ENCODE measurements at places on chromosomes 13 and 19. TPM values are rescaled to one million over a fixed set of nuclear protein-coding genes. Genes with fewer than 3 reads are reported as not detected.

DNA sequence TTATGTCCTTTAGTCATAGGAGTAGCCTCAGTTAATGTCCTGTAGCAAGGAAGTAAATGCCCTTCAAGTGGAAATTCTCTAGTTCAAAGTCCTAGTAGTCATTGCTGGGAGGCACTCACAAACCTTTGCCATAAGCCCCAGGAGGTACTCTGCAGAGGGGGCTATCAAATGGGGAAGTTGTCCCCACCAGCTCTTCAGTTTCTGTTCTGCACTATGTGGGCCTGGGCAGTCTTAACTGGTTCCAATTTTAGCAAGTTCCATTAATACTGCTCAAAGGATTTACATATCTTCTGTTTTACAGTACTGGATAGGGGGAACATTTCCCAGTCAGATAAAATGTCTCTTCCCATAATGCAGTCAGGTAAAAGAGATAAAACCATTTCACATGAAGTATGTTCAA is 101.3 kb downstream of the B3GLCT start:
- no peak for DNase-seq

GRCh38 chr13:65787082-65787481 is 1443.1 kb downstream of the PCDH9 start:
- DNase-seq, result no peak

GRCh38 chr19:39828654-39829032 is 5.3 kb downstream of the DYRK1B start:
- no peak for DNase-seq

DNA sequence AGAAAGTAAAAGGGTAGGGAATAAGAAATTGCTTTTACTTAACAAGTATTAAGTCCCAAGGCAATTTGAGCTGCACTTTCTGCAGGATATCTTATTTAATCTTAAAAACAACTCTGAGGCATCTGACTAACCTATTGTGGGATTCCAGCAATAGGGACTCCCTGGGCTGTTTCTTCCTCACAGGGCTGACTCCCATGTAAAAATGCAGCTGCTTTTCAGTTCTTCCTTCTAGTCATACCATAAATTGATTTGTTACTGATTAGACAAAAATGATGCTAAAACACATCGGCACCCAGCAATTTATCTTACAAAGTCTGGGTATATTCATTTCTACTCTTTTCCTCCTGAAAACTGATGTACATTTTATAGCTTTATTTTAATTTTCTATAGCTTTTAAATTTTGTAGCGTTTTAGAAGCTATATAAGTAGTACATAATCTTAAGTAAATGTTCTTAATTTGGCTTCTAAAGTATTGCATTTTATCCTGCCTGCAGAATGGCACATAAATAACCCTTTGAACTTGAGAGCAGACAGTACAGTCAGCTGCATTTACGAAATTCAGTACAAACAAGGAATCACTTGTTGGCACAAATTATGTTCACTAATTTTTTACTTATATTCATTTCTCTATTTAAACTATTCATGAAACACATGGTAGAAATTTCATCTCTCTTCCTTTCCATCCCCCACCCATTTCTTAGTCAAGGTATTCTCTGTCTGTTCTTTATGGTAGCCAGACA is 102.4 kb upstream of the FRY start:
- DNase-seq, result no peak

DNA sequence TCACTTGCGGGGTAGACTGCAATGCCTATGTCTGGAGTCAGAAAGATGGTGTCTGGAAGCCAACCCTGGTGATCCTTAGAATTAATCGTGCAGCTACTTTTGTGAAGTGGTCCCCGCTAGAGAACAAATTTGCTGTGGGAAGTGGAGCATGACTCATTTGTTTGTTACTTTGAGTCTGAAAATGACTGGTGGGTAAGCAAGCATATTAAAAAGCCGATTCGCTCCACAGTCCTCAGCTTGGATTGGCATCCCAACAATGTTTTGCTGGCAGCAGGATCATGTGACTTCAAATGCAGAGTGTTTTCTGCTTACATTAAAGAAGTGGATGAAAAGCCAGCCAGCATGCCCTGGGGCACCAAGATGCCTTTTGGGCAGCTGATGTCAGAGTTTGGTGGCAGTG is 9.5 kb upstream of the ERVV-1 start:
- DNase-seq, result no peak

GRCh38 chr13:40254394-40254793 is 412.0 kb downstream of the FOXO1 start:
- no peak for DNase-seq

DNA sequence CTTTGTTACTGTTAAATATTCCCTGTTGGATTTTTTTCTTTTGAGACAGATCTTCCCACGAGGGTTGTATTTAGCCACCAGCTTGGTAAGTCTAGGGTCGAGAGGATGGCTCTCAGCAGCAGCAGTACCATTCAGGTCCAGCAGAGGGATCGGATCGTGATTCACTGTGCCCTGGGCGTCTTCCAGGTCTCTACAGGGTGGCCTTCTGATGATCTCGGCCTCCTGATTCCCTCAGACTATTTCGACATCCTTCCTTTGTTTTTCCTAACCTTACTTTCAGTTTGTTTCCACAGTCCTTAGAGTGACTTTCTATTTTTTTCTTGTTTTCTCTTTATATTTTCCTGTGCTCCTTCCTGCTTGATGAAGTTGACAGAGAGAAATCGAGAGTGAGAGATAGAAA is 1436.9 kb downstream of the UQCRFS1 start:
- DNase-seq, result peak; percentile 20

GRCh38 chr13:20305587-20305986 is 73.5 kb upstream of the GJB6 start:
- no peak for DNase-seq

GRCh38 chr13:73970421-73971055 is 163.7 kb downstream of the KLF12 start:
- no peak for DNase-seq

DNA sequence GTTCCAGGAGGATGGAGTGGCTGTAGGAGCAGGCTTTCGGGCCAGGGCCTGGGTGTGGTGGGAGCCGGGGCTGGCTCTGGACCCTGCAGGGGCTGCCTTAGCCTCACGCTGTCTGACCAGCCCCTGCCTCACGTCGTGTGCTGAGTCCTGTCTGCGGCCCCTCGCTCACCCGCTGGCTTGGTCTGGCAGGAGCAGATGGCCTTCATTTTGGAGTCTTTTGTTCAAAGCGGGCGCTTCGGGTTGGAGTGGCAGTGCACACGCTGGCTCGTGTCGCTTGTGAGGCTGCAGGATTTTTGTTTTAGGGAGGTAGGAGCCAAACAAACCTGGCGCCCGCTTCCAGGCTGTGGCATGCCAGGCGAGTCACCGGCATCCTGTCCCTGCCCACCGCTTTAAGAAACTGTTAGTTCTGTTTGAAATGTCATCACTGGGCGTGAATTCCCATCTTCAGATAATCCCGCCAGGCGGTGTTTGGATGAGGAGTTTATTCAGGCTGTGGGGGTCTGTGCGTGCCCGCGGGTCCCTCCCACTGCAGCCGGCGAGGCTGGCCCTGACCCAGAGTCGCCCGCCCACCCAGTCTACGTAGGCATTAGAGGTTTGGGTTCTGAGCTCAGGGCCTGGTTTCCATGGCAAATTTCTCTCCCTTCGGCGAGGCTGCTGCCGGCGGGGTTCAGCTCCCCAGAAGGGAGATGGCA is 89.8 kb downstream of the KDM4B start:
- no peak for DNase-seq

- peak; percentile 49 for DNase-seq
These were observed 8.7 kb upstream of the SMG9 start for GRCh38 chr19:43763473-43763939.

DNA sequence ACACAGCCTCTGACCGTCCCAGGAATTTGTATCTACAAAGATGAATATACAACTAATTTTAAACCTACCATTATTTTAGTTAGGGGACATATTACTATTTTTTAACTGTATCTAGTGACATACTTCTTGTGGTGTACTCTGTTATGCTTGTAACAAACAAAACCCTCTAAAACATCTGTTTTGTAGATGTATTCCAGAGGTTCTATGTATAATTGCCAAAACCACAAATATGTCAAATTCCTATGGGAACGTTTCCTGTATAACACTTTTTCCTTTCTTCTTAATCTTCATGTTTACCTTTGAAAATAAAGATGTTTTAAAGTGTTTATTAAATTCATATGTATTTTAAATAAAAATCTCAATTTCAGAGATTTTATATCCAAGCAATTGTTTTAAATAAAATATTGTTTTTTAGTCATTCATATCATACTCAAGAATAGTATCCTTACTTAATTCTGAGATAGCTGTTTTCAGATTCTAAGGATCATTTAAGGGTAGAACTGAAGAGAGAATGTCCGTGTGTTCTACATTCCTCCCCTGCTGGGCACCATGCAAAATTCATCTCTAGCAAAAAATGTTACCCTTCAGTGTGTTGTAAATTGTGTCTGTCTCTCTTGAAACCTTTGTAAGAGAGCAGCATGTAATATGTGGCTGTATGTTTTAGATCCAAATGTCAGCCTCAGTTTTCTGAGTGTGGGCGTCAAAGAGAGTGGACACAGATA is 1327.7 kb downstream of the EFNB2 start:
- no peak for DNase-seq

GRCh38 chr13:59413126-59413525 is 750.6 kb downstream of the DIAPH3 start:
- no peak for DNase-seq

GRCh38 chr19:12791345-12792050 is at the start of gene JUNB:
JUNB (plus strand) TSS chr19:12791486; CDS start chr19:12791772, 286 bp downstream.
- peak; percentile 95 for DNase-seq

DNA sequence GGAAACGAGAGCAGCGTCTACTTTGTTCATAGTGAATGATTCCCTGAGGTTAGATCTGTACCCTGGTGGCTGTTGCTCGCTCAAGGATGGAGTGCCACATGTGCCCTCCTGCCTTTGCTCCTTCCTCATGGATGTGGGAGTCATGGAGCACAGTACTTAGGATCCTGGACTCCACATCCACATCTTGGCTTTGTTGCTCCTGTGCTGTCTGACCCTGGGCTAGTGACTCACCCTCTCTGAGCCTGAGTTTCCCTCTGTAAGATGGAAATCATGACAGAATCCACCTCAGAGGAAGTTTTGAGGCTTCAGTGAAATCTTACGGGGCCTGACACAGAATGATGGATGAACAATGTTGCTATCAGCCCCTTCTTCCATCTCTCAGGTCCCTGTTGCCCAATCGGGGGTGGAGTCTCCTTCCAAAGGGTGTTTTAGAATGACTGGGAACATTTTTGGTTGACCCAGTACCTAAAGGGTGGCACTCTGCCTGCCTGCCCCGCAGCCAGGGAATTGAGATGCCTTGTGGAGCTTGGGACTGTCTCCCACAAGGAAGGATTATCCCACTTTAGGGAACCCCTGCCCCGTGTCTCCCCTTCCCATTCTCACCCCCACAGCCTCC is 9.8 kb upstream of the TIMM50 start:
- no peak for DNase-seq

GRCh38 chr13:51793570-51794271 is 10.2 kb downstream of the DHRS12 start:
- peak; percentile 67 for DNase-seq

DNA sequence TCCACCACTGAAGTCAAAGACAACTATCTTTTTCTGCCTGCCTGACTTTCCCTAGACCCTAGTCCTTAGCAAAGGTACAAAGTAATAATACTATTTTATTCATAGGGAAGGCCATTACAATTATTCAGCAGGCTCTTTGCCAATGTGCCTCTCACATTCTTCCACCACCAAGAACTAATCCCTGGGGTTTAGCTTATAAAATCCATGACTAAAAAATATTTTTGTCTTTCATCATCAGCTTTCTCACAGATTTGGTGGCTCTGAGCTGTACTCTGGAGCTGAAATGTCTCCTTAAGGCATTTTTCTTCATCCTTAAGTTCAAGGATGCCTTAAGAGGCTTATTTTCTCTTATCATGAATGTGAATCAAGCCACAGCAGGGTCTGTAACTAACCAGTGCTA is 96.1 kb downstream of the OXGR1 start:
- no peak for DNase-seq

- no peak for DNase-seq
These were observed 263.1 kb downstream of the FGF14 start for GRCh38 chr13:102138635-102139190.

GRCh38 chr13:80151016-80151415 is 189.9 kb downstream of the SPRY2 start:
- DNase-seq, result no peak

GRCh38 chr19:3396881-3397265 is 30.5 kb downstream of the NFIC start:
- no peak for DNase-seq

DNA sequence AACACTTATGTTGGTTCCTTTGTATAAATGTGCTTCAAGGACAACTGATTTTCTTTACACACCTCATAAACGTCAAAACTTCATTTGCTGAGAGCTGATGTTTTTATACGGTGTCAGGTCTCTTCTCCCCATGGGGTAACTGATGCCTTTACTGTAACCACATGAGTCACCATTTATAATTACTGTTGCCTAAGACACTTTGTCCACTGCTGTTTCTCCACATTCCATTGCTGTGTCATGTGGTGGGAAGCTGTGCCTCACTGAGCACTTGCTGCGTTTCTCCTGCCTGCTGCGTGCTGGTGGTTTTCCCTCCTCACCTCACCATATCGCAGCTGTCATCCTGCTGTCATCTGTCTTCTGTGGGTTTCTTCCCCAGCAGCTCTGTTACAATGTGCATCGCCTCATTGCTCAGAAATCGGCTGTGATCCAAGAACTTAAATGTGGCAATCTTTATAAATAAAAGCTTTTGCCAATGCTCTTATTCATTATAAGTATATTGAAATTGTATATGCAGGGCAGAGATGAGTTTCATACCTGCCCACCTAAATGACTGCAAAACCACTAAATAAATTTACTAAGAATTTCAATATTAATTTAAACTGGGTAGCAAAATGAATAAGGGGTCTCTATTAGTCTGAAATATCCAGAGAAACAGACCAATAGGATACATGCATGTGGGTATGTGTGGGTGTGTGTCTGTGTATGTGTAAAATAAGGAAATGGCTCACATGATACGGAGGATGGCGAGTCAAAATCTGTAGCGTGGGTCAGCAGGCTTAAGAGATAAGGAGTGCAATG is 547.0 kb upstream of the SLITRK5 start:
- no peak for DNase-seq

GRCh38 chr13:42597505-42597904 is 23.6 kb downstream of the TNFSF11 start:
- no peak for DNase-seq

- no peak for DNase-seq
These were observed 39.7 kb downstream of the PPP2R1A start for GRCh38 chr19:52229524-52229923.

DNA sequence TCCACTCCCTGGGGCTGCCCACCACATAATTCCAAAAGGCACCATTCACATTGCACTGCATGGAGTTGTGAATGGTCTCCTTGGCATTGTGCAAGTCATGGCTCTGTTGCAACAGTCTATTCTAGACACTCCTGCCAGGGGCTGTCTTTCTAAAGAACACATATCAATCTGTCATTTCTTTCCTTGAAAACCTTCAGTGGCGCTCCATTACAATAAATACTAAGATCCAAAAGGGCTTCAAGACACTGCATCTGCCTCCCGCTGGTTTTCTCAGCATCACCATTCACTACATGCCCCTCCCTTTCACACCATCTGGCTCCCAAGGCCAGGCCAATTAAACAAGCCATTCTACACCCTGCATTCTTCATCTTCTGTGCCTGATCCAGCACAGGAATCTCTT is 32.2 kb upstream of the TM9SF2 start:
- DNase-seq, result no peak

The GRIK5 gene
- 0.95 TPM for total RNA-seq

The RAB3A gene
- total RNA-seq, result 8.9 TPM

The C1QTNF9 gene
- total RNA-seq, result not detected

The ZNF444 gene
- 25.3 TPM for total RNA-seq

The CASP14 gene
- total RNA-seq, result not detected

The ACP7 gene
- not detected for total RNA-seq

The PCSK4 gene
- 4.7 TPM for total RNA-seq

The CHST8 gene
- not detected for total RNA-seq

The IL11 gene
- not detected for total RNA-seq

The OR7A5 gene
- not detected for total RNA-seq

The BRSK1 gene
- total RNA-seq, result 5.1 TPM

The HRC gene
- not detected for total RNA-seq

All from activated CD8-positive, alpha-beta T cell treated with anti-CD3 and anti-CD28 coated beads for 36 hours (primary cell).